ENCODE measurements at places on chromosomes 11 and 22. TPM values are rescaled to one million over a fixed set of nuclear protein-coding genes. Genes with fewer than 3 reads are reported as not detected.

- no peak for DNase-seq
These were observed 4.0 kb upstream of the L3MBTL2 start for GRCh38 chr22:41201141-41201540.

- no peak for DNase-seq
These were observed 11.1 kb downstream of the CTR9 start for GRCh38 chr11:10762185-10762584.

DNA sequence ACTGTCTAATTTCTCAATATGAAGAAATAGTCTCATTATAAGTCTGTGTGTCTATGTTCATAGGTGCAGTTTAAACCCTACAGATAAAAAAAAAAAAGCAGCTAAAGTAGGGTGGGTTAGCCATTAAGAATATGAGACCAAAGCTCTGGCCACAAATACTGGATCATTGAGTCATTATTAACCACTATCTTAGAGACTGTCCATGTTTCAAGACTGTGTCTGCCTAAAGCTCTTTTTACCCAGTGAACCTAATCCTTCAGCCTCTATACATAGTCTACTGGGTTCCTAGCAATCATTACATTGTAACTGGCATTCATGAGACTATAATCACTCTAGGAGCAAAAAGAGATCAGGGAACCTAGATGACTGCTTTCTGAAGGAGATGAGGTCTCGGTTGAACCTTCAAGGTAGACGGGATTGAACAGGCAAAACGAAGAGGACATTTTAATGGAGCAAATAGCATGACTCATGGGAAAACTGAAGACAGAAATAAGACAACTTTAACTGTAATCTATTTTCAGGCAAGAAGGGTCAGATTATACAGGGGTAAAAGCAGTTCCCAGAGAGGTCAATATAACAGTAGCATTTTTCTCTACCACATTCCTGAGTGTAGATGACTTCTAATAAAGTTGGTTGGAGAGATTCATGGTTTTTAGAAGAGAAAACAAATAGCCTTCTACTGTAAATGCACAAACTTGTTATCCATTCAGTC lies 64.0 kb upstream of the FIBIN start:
- DNase-seq = no peak

DNA sequence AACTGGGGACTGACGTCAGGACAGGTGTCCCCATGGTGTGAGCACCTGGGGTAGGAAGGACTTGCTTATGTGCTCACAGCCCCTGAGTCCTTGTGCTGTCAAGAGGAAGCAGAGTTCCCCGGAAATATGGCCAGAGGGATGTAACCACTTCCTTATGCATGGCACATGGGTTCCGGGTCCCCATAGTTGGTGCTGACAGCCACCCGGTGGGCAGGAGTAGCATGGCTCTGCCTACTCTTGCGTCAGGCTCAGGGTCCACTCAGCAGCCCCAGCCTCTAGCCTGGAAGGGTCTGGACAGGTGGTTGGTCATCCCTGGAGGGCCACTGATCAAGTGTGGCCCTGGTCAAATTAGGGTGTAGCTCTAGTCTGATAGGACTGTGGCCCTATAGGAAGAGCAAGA lies 42.8 kb upstream of the CCND1 start:
- DNase-seq = no peak

DNA sequence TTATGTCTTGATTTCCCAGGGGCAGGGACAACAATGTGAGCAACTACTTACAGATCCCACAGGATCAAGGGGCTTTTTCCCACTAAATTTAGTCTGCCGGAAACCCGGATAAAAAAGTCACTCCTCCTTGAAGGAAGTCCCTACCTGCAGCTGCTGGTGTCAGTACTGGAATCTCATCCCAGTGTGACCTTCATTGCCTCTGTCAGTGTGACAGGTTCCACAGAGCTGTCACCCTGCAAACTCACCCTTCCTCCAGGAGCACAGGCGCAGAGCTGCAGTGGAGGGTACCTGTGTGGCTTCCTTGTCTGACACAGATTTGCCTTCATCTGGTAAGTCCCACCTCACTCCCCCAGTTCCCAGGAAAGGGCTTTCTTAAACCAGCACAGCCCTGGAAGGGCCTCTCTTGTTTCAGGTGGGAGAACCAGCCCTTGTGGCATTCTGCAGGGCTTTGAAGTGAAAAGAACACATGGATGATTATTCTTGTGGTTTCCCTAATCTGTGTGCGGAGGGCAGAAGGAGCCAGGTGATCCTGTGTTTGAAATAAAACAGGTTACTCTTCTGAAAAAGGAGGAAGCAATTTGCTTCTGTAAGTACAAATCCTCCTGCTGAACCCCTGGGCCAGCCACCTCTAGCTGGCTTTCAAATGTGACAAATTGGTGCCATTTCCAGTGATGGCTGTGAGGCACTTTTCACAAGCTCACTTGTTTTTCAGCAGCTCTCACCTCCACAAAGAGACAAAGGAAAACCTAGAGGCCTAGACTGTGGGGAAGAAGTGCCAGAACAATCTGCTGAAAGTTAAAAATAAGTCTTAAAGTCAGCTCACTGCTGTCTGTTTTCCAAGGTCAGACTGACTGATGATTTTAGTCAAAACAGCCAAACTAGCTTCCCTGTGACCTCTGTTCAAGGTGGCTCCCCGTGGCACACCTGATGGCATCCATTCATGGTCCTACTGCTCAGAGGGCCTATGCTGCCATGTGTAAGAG lies 9.2 kb upstream of the PRSS23 start:
- no peak for DNase-seq

DNA sequence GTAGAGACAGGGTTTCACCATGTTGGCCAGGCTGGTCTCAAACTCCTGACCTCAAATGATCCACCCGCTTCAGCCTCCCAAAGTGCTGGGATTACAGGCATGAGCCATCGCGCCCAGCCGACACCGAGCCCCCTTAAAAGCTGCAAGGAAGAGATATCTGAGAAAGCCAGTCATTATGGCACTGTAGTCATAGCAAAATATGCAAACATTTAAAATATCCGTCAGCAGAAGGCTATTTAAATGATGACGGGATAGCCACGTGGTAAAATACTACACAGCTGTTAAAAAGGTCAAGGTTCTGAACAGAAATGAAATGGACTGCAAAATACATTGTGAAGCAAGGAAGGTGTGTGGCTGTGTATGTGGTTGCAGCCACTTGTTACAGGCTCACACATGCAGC lies 6.4 kb upstream of the CCDC88B start:
- DNase-seq = no peak

DNA sequence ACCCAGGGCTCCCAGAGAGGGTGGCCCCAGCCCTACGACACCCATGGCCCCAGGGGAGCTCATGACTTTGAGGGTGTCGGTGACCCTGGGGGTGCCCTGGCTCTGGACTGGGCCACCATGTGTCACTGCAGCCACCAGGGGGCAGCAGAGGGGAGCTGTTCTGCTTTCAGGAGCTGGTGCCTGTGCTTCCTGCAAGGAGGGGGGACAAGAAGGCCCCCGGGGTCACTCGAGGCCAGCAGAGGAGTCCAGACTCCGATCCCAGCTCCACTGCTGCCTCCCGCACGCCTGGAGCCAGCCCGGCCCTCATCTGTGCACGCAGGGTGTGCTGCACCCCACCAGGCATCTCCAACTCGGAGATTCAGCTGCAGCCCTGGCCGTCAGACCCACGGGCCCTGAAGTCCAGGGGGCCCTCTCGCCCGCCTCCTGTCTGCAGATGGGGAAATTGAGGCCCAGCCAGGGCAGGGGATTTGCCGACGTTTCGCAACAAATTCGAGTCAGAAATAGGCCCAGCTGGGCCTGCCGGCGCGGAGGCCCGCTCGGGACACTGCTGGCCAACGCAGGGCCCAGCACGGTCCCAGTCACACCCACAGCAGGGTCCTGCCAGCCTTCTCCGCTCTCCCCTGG lies 29.5 kb upstream of the WNT7B start:
- DNase-seq = no peak

- DNase-seq = no peak
These were observed 39.0 kb downstream of the UVRAG start for GRCh38 chr11:75853971-75854370.

- no peak for DNase-seq
These were observed 32.9 kb upstream of the SYT13 start for GRCh38 chr11:45319077-45319476.

DNA sequence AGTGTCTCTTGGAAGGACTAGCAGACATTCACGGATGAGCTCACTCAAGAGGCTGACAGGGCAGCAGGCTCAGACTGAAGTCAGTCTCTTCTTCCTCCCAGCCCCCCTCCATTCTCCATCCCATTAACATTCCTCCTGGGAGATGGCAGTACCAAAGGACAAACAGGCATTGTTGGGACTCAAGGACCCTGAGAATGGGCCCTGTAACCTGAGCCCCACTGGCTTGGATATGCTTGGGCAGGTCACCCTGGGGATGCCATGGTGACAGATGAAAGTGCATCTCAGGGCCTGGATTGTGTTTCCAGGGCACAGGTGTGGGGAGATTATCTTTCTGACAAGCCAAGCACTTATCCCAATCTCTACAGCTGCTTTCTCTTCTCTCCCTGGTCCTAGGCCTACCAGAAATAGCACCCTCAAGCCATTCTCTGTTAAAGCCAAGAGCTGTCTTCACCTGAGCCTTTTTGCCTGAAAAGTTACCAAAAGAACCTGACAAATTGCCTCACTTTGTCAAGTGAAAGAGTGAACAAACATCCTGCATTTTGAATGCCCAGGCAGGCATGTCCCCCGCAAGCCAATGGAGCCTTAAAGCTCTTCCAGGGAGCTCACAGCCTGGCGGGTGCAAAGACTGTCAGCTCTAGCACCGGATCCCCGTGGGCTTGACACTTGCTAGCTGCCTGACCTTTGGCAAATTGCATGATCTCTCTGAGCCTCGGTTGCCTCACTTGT lies 366.0 kb upstream of the NARS2 start:
- no peak for DNase-seq

DGAT2 gene
- 1.1 TPM for polyA plus RNA-seq

TSPAN32 gene
- not detected for polyA plus RNA-seq

RBMXL2 gene
- polyA plus RNA-seq = not detected

GAB4 gene
- polyA plus RNA-seq = not detected

OR2D2 gene
- 0.13 TPM for polyA plus RNA-seq
